ENCODE measurements at places on chromosomes 3 and 15.
A peak's percentile ranks its signal among the peaks of the same experiment; 100 is the strongest.

GRCh38 chr3:58164199-58164879 is 46.4 kb downstream of the DNASE1L3 start:
- no peak for DNase-seq

DNA sequence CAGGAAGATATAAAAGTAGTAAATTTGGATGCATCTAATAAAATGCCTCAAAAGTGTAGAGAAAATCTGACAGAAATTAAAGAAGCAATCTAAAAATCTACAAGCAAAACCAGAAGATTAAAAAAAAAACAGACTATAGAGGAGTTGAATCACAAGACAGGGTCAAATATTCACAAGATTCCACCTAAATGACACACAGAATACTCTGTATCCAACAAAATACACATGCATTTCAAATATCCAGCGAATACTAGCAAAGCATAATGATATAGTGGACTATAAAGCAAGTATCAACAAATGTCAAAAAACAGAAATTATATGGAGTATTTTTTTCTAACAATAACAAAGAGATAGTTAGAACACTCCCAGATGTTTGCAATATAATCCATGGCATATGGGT is 20.5 kb upstream of the ACTC1 start:
- DNase-seq, result no peak

- peak; percentile 27 for DNase-seq
Measured at GRCh38 chr3:129001806-129002572, 885 bp downstream of the EFCC1 start.

GRCh38 chr3:57794501-57794900 is 38.4 kb downstream of the SLMAP start:
- no peak for DNase-seq

DNA sequence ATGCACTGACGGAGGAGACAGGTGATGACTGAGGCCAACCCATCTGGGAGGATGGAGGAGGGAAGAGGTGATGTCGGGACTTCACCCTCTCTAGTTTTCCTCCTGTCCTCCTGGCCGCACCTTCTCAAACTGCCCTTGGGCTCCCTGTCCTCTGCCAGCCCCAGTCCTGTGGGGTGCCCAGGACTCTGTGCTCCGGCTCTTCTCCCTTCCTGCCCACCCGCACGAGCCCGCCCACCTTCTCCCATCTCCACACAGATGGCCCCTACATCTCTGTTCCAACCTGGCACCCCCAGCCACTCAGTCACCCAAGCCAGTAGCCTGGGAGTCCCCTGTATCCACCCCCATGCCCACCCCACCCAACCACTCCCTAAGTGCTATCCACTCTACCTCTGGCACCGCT is 206.7 kb upstream of the LINGO1 start:
- DNase-seq, result no peak

DNA sequence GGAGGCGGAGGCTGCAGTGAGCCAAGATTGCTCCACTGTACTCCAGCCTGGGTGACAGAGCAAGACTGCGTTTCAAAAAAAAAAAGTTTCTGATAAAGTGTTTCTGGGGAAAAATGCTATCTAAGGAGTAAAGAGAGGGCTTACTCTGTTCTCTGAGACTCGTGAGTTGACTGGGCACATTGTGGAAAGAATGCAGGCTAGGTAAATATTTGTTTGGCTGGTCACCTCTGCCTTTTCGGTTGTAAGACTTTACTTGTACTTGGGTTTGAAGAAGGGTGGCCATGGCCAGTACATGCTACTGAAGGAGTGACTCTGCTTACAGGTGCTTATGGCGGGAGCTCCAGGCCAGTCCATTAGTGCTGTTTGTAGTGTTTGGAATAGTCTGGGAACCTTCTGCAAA is 68.7 kb downstream of the RUBCN start:
- DNase-seq, result no peak

DNA sequence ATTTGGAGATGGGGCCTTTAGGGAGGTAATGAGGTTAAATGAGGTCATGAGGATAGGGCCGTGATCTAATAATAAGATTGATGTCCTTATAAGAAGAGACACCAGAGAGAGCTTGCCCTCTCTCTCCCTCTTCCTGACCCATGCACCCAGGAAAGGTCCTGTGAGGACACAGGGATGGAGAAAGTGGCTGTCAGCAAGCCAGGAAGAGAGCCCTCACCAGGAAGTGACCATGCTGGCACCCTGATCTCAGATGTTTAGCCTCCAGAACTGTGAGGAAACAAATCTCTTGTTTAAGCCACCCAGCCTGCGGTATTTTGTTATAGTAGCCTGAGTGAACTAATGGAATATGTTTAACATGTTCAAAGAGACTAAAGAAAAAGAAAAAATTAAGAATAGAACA is 15.3 kb upstream of the GNB5 start:
- DNase-seq, result no peak

GRCh38 chr3:59514865-59515482 is 465.1 kb upstream of the CFAP20DC start:
- no peak for DNase-seq

- no peak for DNase-seq
Measured at GRCh38 chr3:185052631-185053030, 100.2 kb downstream of the C3orf70 start.

DNA sequence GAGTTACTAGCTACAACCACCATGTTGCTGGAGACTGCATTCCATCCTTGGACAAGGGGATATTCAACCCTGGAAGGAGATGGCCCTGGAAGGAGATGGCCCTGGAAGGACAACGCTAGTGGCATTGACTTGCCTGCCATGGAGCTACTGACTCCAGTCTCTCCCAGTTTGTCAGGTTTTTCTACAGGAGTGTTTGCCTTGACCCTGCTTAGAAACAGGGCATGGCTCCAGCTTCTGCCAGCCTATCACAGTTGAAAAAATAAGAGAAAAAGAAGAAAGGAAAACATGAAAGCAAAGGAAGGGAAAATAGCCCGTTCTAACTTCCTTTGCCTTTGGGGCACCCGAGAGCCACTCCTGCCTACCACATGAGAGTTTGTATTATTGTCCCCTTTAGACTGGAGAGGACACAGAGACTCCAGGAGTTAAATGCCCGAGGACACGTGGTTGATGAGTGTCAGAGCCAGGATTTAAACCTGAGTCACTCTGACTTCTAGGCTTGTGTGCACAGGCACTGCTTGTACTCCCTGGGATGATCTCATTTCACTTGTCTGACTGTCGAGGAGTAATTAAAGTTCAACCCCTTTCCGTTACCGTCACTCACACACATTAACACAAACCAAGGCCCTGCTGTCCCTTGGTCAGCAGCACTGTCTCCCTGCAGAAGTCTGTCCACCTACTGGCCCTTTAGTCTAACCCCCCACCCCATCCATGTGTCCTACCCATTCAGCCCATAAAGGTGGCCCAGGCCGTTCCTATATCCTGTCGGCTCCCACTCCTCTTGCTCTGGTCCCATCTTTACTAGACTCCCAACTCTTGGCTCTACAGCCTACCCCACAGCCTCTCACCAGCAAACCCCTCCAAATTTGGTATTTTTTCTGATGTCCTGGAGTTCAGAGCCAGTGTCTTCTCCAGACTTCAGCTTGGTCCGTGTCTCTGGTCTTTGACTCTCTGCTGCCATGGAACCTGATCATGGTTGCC is 46.1 kb downstream of the C2CD4A start:
- DNase-seq, result no peak

DNA sequence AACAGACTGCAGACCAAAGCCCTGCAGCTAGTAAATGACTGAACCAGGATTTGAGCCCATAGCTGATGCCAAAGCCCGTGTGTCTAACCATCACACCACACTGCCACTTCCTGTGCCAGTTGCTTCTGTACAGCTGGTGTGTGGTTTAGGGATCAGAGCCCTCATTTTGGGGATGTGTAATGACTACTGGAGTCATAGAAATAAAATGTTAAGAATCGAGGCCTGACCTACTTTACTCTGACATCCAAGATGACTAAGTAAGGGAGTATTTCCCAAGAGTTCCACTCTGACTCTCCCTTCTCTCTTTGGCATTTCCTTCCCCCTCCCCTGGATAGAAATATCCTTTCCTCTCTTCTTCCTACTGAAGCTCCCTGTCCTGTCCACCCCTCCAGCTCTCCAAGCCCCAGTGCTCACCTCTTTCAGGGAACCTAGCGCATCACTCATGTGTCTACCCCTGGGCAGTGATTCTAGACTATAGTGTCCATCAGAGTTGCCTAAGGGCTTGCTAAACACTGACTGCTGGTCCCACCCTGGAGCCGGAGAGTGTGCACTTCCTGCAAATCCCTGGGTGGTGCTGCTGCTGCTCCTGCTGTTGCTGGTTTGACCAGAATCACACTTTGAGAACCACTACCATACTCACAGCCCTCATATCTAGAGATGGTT is 53.8 kb downstream of the MGLL start:
- DNase-seq, result no peak

GRCh38 chr3:122094125-122094524 is 39.0 kb downstream of the CD86 start:
- DNase-seq, result no peak

GRCh38 chr15:51751697-51752683 is 593 bp downstream of the TMOD2 start:
- DNase-seq, result no peak

DNA sequence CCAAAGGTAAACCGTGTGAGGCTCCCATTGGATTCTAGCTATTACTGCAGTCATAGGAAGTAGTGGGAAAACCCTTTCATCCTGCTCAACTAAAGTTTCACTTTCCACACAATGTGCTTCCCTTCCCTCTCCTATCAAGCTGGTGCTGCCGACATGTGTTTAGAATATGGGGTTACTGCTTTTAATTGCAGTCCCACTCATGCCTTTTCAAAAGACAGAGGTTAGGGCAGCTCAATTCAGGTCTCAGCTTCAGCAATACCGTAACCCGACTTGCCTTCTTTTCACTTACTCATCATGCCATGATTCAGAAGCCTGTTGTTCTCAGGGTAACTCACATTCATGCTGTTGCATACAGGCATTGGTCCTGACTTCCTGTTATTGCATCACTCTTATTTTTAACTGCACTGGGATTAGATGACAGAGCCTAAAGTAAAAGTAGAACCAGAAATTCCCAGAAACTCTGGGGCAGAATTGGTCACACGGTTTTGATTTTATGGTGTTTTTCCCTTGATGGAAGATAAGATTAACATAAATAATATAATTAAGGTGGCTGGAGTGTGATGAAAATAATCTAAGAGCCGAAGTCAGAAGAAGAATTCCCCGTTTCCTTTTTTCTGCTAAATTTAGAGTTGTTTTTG is 45.7 kb downstream of the C2CD4B start:
- no peak for DNase-seq

GRCh38 chr3:150203273-150203672 is 204.8 kb upstream of the TSC22D2 start:
- DNase-seq, result no peak

GRCh38 chr3:59531994-59532393 is 482.2 kb upstream of the CFAP20DC start:
- no peak for DNase-seq

GRCh38 chr3:50163572-50164455 is 8.7 kb downstream of the SEMA3F start:
- DNase-seq, result no peak

DNA sequence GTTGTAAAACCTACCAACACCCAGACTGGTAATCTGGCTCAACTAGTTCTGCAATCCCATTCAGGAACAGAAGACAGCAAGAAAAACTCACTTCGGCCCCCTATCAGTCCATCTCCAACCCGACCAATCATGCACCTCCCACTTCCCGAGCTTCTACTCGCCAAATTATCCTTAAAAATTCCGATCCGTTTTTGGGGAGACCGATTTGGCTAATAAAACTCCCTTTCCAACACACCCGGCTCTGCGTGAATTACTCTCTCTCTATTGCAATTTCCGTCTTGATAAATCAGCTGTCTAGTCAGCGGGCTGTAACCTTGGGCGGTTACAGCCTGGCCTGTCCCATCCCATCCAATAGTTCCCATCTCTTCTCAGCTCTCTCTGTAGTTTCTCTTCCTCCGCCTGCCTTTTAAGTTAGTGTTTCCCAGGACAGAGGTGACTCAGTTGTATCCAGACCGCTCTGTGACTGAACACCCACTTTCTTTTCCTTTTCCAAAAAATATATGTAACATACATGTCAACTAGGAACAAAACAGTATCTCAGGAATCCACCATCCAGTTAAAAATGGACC is 780 bp upstream of the ACAD9 start:
- DNase-seq, result no peak

- no peak for DNase-seq
Measured at GRCh38 chr3:62939707-62940106, 64.5 kb upstream of the CADPS start.

GRCh38 chr3:42289026-42289425 is 23.0 kb upstream of the CCK start:
- no peak for DNase-seq

DNA sequence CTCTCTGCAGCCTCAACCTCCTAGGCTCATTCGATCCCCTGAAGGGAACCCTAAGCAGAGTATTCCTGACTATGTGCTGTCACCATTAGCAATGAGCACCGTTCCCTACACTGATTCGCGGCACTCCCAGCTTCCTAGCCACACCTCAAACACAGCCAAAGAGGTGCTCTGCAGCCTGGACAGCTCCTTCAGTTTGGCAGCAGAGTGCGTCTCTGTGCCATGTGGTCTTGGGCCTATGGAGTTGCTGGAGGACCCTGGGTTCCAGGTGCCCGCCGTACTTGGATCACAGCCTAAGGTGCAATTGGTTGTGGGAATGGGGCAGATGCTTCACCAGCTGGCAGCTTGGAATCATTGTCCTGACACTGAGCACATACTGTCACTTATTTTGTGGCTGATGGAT is 17.3 kb upstream of the IL12A start:
- DNase-seq, result no peak

- DNase-seq, result no peak
Measured at GRCh38 chr3:48128774-48129173, 59.4 kb downstream of the CDC25A start.

GRCh38 chr3:43583481-43583880 is 38.3 kb downstream of the ANO10 start:
- DNase-seq, result no peak

Measured in naive thymus-derived CD4-positive, alpha-beta T cell (primary cell).